GM04503 (cell line): ENCODE measurements at places on chromosomes 3 and 15.

DNA sequence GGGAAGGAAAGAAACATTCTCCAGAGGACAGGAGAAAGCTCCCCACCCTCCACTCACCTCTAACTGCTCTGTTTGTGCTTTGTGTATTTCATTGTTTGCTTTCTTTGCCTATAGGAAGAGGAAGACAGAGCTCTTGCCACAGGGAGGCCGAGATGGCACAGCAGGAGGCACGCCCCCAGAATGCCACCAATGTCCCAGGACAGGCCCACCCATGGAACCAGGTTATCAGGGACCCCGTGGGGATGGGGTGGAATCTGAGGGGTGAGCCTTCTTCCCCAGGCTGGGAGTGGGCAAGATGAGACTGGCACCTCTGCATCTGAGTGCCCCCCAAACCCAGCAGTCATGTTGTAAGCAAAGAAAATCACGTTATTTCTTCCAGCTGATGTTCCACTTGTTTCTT is 155.8 kb downstream of the TBC1D2B start:
- no peak for DNase-seq

GRCh38 chr3:63467392-63467791 is 185.1 kb upstream of the SNTN start:
- DNase-seq = no peak

DNA sequence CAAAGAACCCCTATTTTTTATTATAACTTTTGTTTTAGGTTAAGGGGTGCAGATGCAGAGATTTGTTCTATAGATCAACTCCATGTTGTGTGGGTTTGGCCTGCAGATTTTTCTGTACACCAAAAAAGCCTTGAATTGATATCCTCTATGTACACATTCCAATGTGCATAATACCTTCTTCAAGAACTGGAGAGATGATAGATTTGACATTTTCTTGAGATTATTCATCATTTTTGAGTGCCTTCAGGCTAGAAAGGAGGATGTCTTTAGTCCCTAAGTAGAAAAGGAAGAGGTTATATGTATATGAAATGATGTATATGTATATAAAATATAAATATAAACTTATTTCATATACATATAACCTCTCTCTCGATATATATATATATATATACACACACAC is 1190.0 kb upstream of the ALCAM start:
- DNase-seq = no peak

GRCh38 chr3:20066850-20067617 is 26.8 kb downstream of the KAT2B start:
- DNase-seq = no peak
